Aortic smooth muscle cell (primary cell): ENCODE measurements at places on chromosomes 4 and X. TPM values are rescaled to one million over a fixed set of nuclear protein-coding genes. Genes with fewer than 3 reads are reported as not detected.

PAGE1 gene
- not detected in 2 replicates for total RNA-seq

KCNE5 gene
- total RNA-seq: 0.25 and 0.40 TPM in 2 replicates

GLOD5 gene
- total RNA-seq: not detected in 2 replicates

GATA1 gene
- not detected in 2 replicates for total RNA-seq

TBC1D19 gene
- 30.8 and 61.4 TPM in 2 replicates for total RNA-seq

FGFR3 gene
- total RNA-seq: 0.31 and 0.92 TPM in 2 replicates
